ENCODE measurements at places on chromosomes 4 and X.

GRCh38 chr4:168830777-168831512, 179.1 kb downstream of the CBR4 start:
- DNase-seq = no peak

DNA sequence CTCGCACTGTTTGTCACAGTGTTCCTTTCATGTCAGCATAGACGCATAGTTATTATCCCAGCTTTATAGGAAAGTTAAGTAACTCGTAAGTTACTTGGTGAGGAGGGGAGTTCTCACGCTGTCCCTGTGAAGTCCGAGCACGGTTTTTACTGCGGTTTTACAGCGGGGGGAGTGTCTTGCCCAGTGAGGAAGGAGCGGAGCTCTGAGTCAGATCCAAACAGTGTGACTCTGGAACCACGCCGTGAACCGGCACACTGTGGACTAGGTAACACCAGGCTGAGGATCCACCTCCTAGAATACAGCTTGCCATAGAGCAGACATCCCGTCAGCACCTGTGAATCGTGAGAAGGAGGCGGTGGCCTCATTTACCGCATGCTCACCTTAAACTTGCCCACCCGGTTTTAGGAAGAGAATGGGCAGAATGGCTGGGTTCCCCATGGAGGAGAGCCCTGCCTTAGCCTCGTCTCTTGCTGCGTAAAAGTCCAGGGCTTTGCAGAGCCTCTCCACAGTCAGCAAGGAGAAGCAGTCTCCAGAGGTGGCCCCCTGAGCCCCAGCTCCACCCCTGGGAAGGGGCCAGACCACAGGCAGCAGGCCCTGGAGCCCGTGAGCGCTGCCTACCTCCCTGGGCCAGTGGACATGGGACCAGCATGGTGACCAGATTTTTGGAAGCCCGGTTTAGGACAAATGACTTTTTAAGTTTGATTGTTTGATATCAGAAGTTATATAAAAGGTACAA, 40.2 kb upstream of the HGFAC start:
- DNase-seq = no peak

DNA sequence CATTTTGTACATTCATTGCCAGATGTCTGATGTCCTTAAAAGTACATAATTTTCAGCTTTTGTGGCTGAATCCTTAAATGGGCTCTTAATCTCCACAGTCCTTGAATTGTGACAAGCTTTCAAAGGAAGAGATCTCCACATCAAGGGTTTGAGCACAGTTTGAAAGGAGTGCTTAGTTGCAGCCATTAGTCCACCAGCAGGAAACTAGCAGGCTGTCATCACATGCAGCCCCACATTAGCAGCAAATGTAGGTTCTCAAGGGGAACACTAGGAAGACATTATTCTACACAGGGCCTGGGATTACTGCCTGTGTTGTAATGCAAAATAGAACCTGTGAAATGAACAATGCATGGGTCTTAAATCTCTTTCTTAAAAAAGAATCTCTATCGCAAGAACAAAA, 173.2 kb downstream of the CBLL2 start:
- no peak for DNase-seq

DNA sequence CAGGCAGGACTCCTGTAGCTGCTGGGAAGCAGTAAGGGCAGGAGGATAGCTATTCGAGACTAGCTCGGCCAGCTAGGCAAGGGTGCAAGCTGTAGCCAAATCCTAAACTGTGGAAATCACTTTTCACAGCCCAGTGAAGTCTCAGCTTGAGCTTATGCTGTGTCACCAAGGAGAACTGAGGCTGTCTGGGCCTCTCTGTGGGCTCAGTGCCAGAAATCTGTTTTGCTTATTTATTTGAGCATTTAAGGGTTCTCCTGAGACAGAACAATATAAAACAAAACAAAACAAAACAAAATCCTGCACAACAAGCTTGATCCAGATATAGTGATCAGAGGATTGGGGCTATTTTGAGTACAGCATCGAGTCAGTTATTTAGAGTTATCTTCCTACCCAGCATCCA, 97.5 kb downstream of the FANCB start:
- DNase-seq = no peak

All from cortex of kidney (tissue), 1 donor.